Osteoblast (primary cell): ENCODE measurements at places on chromosomes 3 and 15. TPM values are rescaled to one million over a fixed set of nuclear protein-coding genes. Genes with fewer than 3 reads are reported as not detected.

DNA sequence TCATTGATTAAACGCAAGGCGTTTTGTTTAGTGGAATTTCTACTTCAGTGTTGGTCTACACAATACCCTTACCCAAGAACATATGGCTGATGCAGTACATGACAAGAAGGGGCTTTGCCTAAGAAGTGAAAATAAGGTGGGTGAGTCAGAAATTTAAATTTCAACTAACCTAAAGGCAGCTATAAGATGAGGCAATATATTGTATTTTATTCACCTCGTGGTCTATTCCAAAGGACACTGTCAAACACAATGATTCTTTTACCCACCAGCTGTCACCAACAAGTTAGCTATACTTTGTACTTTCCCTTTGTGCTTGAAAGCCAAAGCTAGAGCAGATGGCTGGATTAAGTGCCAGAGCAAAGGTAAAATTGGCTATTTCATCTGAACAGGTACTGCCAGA is 10.9 kb upstream of the SETMAR start:
- no peak for DNase-seq

DNA sequence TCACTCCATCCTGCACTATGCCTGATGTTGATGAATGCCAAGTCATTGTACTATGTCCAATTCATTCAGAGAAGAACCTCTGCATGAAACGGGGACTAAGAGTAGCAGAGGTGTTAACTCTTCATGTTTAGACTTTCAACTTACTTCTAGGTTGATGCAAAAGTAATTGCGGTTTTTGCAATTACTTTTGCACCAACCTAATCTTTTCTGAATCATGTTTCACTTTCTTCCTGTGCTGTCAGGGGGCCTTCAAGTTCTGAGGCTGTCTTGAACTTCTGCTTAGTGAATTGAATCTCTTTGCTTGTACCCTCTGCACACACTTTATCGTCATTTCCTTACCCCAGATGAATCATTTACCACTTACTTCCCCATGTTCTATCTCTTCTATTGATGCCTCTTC is 636.2 kb downstream of the NAALADL2 start:
- no peak for DNase-seq

PSTPIP1 gene
- total RNA-seq = not detected in 2 replicates

GRCh38 chr15:78550815-78551214 is 10.6 kb downstream of the PSMA4 start:
- no peak for DNase-seq

CRABP1 gene
- not detected in 2 replicates for total RNA-seq

- no peak for DNase-seq
Observed at GRCh38 chr3:107962946-107963345, 127.9 kb downstream of the CD47 start.

- DNase-seq = no peak
Observed at GRCh38 chr3:134052370-134052769, 22.6 kb upstream of the SLCO2A1 start.
